ENCODE measurements at places on chromosomes 12 and 14.
A peak's percentile ranks its signal among the peaks of the same experiment; 100 is the strongest.

DNA sequence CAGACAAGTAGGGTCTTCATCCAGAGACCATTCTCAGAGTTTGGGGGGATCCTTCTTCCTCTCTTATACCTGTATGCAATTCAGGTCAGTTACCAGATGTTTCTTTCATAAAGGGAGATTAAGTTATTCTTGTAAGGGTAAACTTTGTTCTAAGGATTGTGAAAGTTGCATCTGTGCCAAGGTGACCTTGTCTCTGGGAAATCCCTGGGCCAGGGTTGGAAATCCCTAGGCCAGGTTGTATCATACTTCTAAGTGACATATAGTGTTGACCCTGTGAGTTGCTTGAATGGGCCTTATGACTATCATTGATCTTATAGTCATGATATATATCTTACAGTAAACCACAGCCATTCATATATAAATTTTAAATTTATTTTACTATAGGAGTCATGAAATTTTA lies 436.9 kb downstream of the RMST start:
- no peak for DNase-seq

DNA sequence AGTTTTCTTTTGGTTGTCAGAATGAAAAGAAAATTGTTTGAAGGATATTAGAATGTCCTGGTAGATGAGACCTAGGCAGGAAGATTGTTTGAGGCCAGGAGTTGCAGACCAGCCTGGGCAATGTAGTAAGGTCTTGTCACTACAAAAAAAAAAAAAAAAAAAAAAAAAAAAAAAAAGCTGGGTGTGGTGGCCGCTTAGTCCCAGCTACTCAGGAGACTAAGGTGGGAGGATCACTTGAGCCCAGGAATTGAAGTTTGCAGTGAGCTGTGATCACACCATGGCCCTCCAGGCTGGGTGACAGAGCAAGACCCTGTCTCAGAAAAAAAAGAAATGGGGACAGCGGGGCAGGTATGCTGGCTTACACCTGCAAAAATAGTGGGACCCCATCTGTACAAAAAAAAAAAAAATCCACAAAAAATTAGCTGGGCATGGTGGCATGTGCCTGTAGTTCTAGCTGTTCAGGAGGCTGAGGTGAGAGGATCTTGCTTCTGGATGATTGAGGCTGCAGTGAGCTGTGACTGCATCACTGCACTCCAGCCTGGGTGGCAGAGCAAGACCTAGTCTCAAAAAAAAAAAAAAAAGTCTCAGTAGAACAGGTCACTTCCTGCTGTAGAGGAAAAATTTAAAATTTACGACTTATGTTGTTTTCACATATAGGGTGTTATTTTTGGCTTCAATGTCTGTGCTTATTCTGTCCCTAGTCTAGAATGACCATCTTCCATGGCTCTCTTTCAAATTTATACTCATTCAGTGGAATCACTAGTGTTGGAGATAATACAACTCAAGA lies 70.7 kb downstream of the PPHLN1 start:
- DNase-seq, result no peak

DNA sequence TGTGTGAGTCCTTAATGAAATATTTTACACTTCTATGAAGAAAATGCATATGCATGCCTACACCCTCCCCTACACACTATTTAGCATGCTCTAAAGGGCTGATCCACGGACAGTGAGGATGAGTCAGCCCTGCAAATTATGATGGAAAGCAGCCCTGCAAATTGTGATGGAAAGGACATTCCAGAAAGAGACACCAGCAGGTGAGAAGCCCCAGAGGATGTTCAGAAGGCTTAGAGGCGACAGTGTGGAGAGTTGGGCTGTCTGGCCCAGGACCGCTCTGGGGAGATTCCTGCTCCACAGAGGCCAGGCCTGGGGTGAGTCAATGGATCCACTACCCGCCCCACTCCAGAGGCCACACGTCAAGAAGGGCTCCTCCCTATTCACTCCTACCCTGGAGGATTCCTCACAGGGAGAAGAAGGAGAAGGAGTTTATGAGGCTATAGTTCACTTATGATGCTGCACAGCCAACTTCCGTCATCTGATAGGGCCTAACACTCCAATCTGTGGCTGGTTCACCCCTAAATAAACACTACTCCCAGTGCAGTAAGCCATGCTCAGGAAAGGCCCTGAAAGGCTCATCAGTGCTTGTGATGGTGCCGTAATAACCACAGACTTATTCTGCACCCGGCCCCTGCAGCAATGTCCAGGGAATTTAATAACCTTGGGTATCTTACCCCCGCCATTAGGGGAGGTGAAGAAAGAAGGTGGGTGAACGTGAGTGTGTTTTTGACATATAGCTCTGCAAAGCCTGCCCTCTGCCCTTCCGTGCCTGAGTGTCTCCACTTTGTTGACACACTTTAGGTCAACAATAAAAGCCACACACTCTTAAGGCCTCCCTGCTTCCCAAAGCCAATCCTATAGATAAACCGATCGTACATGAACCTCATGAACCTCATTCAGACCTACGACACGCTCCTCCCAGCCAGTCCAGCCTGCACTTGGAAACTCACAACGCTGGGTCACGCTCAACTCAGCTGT lies 46.4 kb downstream of the CLMN start:
- no peak for DNase-seq

GRCh38 chr12:5379749-5380496 lies 52.0 kb upstream of the NTF3 start:
- DNase-seq, result peak; percentile 5

- no peak for DNase-seq
Observed at GRCh38 chr14:92863286-92864080, 59.5 kb upstream of the CHGA start.

- DNase-seq, result no peak
Observed at GRCh38 chr14:70855486-70855885, 46.2 kb upstream of the MAP3K9 start.

DNA sequence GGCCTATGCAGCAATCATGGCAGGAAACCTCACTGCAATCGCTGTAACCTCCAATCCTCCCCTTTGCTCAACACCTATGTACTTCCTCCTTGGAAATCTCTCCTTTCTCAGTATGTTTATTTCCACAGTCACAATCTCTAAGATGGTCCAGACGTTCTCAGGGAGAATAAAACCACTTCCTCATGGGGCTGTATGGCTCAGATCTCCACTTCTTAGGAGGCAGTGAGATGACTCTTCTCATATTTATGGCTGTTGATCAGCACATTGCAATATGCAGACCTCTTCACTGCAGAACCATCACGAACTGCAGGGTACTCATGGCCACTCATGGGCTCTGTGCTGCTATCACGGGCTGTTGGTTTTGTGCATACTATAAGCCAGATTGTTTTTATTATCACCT lies 17.1 kb upstream of the OR4K17 start:
- no peak for DNase-seq
